Fibroblast of skin of right biceps (primary cell): ENCODE measurements at places on chromosomes 16 and 17.

DNA sequence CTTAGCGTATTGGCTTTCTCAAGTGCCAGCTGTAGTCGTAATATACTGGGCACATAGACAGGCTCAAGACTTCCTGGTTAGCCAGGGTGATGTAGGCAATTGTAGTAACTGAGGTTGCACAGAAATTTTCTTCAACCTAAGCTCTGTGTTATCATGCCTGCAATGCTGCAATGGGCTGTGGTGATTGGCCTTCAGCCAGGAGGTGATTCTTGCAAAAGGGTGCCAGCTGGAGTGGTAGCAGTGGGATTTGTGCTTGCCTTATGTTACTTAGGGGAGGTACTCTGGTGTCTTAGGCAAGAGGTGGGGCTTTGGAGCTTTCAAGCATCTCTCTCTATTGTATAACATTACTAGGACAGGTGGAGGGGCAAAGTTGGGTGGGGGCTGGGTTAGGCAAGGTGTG is 495.1 kb downstream of the CDH11 start:
- no peak for DNase-seq

- no peak for DNase-seq
Observed at GRCh38 chr16:49048557-49048956, 233.1 kb downstream of the CBLN1 start.

DNA sequence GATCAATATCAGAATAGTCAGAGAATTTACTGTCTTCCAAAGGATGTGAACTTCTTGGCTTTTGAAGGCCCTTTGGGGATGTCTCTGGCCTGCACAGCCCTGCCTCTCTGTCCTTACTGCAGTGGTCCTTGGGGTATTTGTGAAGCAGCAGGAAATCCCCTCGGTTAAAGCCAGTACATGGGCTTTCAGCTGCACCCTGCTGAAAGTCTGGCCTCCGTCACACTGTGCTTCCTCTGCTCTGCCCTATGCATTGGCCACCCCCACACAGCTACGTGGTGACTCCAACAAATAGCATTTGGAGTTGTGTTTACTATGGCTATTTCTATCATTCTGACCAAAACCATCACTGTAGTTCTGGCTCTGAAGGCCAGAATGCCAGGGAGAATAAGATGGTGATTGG is 21.2 kb downstream of the SYCE1L start:
- DNase-seq: no peak

GRCh38 chr16:57106767-57107166 is 14.4 kb downstream of the CPNE2 start:
- peak; percentile 31 for DNase-seq

DNA sequence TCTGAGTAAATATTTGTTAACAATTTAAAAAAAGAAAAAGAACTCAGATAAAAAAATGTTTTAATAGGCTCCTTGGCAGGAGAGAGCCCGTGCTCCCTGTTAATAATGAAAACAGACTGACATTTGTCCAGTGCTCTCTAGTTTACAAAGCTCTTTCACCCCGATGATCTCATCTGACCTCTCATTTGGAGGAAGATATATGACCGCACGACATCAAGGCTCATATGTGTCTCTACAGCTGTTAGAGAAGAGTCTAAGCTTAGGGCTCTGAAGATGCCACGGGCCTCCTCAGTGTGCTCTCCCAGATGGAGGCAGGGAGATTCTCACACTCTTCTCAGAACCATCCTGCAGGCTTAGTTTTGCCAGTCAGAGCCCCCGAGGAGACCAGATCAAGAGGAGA is 280.8 kb upstream of the IRX5 start:
- no peak for DNase-seq

DNA sequence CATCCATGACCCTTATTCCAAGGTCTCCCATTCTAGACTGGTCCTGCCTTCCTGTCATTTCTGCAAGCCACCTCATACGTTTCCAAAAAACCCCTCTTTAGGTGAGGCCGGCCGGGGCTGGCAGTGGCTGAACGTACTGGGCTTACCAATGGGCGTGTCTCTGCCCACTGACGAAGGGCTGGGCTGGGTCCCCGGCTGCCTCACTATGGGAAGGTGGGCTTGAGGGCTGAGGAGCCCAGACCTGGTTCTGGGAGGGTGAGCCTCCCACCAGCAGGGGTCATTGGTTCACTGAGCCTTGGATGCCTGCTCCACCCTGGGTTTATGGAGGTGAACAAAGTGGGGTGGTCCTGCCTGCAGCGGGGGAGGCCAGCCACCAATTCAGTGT is 19.9 kb downstream of the KDM8 start:
- no peak for DNase-seq

GRCh38 chr17:72465191-72466024 is 344.6 kb downstream of the SOX9 start:
- peak; percentile 82 for DNase-seq

- DNase-seq: peak; percentile 18
Observed at GRCh38 chr17:62966426-62967204, 580 bp downstream of the TANC2 start.

- DNase-seq: no peak
Observed at GRCh38 chr16:63312346-63312745, 1276.1 kb upstream of the CDH8 start.

DNA sequence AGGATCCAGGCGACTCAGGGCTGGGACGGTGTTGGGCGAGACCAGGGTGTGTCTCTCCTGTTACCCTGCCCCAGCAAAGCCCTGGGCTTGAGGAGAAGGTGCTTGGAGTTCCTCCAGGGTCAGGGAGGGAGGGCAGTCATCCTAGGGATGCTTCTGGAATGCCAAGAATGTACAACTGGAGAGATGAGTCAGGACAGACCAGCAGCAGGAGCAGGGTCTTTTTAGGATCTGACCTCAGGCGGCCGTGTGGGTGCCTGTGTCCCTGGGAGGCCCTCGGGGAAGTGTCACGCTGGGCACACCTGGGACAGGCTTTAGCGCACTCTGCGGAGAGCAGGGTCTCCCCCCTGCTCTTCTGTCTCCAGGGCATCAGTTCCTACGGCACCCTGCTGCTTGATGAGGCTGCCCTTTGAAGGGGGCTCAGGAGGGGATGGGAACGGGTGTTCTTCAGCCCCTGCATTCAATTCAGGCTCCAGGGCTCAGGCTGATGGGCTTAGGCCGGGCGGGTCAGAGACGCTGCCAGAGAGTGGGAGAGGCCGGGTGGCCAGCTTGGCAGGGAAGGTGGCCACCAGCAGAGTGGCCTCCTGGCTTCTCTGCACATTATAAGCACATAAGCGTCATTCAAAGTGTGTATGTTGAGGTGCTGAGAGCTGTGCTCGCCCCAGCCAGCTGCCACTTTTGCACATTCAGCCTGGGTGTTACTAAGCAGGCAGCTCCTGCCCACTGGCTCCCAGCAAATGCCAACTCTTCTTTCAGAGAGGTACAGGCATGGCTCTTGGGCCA is 8.4 kb upstream of the MTSS2 start:
- DNase-seq: peak; percentile 91

- no peak for DNase-seq
Observed at GRCh38 chr17:16908273-16908672, 63.6 kb downstream of the TNFRSF13B start.

DNA sequence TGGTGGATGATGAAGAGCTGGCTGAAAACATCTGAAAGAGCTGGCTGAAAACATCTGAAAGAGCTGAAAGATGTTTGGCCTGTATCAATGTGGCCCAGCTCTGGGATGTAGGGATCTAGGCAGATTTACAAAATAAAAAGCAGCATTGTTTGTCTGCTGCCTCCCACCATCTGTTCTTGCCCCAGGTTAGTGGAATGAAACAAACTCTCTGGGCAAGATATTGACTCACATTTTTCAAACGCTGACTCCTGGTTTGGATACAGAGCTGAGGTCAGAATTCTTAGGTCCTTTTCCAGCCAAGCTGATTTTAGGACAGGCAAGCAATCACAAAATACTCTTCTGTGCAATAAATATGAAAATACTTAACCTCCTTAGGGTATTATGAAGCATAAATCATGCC is 139.0 kb downstream of the STX8 start:
- DNase-seq: no peak

GRCh38 chr16:62940569-62940968 is 904.3 kb upstream of the CDH8 start:
- DNase-seq: no peak

DNA sequence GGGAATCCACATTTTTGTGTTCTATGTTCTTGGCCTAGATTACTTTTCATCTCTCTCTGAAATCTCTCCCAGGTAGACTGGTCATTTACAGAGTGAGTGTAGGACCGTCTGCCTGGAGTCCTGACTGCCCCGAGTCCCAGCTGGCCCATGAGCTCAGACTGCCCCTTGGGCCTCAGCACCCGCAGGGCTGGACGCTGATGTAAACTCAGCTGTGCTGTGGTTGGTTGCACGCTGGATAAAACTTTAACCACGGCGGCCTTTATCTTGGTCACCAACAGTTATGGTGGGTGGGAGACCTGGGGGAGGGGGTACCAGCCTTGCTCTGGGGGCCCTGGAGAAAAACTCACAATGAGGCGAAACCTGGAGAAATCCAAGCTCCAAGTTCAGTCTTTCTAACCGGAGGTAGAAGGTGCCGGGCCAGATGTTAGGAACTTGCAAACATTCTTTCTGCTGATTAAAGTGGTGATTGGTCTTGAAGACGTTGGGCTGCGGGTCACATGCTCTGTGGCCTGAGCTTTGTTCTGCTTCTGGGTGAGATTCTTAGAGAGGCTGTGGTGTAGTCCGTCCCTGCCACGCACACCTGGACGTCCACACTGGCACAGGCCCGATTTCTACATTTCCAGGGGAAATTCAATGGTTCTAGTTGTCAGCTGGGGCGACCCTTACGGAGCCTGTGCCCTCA is 6.9 kb downstream of the METRNL start:
- DNase-seq: no peak
